Adrenal gland (tissue), 19 donors: ENCODE measurements at places on chromosomes 13 and 19. TPM values are rescaled to one million over a fixed set of nuclear protein-coding genes. Genes with fewer than 3 reads are reported as not detected.

DNA sequence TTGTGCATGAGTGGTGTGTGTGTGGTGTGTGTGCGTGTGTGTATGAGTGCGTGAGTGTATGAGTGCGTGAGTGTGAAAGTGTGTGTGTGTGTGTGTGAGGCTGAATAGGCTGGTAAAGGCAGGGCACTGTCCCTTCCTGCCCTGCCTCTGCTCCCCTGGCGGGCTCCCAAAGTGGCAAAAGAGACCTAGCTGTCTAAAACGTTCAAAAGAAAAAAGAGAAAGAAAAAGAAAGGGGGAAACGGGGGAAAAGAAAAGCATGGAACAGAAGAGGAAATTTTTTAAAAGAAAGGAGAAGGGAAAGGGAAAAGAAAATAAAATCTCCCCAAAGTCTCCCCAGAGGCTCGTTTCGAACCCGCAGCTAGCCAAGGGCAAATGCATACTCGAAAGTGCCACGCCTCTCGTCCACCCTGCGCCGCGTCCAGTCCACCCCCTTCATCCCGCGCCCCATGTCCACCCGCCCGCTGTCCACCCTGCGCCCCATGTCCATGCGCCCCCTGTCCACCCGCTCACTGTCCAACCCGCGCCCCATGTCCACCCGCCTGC, 37.0 kb upstream of the FLT1 start:
- H3K27ac ChIP-seq, result no peak overlapping the region
- DNase-seq, result no peak
- H3K27me3 ChIP-seq, result peaks cover 24% of the 10 kb centered on the region
- H3K36me3 ChIP-seq, result no peaks in the 10 kb centered on the region
- no peak overlapping the region for H3K4me3 ChIP-seq

Gene KLF1
- total RNA-seq, result 0.23 TPM

DNA sequence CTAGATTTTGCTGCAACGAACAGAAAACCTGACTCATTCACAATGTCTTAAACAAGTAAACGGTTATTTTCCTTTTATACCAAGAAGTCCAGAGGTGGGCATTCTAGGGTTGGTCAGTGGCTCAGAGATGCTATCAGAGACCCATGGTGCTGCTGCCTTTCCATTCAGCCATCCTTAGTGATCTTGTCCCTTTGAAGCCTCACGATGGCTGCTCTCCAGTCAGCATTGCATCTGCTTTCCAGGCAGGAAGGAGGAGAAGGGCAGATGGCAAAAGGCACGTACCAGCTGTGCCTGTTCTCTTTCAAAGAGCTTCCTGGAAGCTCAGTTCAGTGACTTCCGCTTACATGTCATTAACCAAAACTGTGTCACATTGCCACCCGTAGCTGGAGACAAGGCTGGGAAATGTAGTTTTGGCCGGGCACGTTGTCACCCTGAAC, 30.1 kb downstream of the WDFY2 start:
- H3K4me1 ChIP-seq, result peaks cover 13% of the 10 kb centered on the region
- H3K27ac ChIP-seq, result peak overlapping the region; percentile 63
- DNase-seq, result peak; percentile 48
- H3K36me3 ChIP-seq, result no peaks in the 10 kb centered on the region
- no peak overlapping the region for H3K4me3 ChIP-seq

Gene ANO8
- total RNA-seq, result 36.2 TPM

GRCh38 chr13:31761951-31762350, 22.6 kb downstream of the RXFP2 start:
- H3K27ac ChIP-seq, result no peak overlapping the region
- H3K4me3 ChIP-seq, result no peak overlapping the region
- no peaks in the 10 kb centered on the region for H3K36me3 ChIP-seq
- DNase-seq, result no peak
- H3K27me3 ChIP-seq, result no peaks in the 10 kb centered on the region
